ENCODE measurements at places on chromosomes 3 and 15. TPM values are rescaled to one million over a fixed set of nuclear protein-coding genes. Genes with fewer than 3 reads are reported as not detected.

The PSTPIP1 gene
- total RNA-seq, result 17.7 TPM

The RTP3 gene
- not detected for total RNA-seq

The TMEM40 gene
- not detected for total RNA-seq

GRCh38 chr3:69560818-69561217 is 174.9 kb upstream of the FRMD4B start:
- no peak for DNase-seq

- no peak for DNase-seq
Measured at GRCh38 chr3:169153656-169154055, 509.9 kb downstream of the MECOM start.

- no peak for DNase-seq
Measured at GRCh38 chr3:72405943-72406566, 442.2 kb downstream of the SHQ1 start.

DNA sequence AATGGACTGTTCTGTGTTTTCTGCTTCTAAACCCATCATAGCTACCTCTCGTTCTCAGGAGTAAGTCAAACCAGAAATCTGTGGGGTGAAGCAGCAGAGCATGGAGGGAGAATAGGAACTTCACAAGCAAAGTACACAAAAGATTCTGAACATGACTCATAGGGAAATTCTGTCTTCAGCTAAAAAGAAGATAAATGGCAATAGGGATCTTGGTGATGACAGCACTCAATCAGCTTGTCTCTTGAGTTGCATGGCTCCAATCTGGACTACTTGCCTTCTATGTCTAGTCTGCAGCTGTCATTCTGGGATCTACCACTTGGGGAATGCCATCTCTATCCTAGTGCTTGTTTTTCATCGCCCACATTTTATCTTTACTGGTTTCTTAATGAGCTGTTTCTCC is 13.5 kb upstream of the GRAMD1C start:
- no peak for DNase-seq

All from sciatic nerve (tissue), 2 donors.